CD8-positive, alpha-beta memory T cell (primary cell): ENCODE measurements at places on chromosomes 6 and 20.

- no peak for DNase-seq
Observed at GRCh38 chr6:71533939-71534379, 245.3 kb downstream of the OGFRL1 start.

DNA sequence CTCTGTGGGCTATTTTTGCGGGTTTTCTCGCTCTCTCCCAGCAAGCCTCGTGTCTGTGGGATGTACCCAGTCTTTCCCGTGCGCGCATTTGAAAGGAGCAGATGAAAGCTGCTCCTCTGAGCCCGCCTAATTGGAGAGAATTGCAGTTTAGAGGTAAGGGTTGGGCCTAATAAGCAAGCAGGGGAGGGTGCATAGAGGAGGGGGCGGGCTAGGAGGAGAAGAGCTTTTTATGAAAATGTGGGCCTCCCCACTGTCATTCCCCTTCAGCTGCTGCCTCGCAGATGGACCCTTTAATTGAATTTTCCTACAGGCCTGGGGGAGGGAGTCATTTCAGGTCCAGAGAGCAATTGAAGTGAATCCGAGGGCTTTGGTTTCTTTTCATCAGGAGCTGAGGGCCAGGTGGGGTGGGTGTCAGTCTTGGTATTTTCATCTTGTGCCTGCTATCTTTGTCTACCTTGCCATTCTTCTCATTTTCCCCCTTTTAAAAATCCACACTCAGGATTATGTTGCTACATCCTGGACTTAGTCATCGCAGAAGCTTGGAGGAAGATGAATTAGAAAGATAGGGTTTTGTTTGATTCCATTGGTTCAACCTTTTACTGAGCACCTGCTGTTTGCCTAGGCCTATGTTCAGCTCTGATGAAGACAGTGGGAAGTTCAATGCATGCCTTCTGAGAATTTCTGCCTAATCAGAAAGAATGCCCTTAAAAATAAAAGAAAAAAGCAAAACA is 423.4 kb downstream of the CD83 start:
- DNase-seq = no peak

DNA sequence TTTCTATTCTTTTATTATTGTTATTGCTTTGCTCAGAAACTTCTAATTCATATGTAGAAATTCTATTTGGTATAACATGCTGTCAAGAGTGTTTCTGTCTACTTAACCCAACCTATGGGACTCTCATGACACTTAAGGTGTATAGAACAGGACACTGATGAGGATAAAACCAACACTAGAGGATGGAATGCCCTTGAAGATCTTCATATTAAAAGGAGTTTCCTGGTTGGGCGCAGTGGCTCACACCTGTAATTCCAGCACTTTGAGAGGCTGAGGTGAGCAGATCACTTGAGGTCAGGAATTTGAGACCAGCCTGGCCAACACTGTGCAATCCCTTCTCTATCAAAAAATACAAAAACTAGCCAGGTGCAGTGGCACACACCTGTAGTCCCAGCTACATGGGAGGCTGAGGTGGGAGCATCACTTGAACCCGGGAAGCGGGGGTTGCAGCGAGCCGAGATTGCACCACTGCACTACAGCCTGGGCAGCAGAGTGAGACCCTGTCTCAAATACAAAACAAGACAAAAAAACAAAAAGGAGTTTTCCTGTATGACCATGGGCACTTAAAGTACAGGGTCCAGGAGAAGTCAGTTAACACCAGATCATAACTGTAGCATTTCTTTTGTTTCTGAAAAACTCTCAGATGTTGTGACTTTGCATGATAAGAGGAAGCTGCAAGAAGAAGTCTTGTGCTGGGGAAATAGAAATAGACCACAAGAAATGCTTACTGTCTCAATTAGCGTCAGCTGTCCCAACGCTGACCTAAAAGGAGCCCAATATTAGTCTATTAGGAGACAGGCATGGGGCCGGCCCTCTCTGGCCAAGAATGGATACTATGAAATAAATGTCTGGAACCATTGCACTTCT is 38.9 kb upstream of the CD2AP start:
- DNase-seq = no peak

- no peak for DNase-seq
Observed at GRCh38 chr6:112241820-112242429, 12.4 kb downstream of the LAMA4 start.

DNA sequence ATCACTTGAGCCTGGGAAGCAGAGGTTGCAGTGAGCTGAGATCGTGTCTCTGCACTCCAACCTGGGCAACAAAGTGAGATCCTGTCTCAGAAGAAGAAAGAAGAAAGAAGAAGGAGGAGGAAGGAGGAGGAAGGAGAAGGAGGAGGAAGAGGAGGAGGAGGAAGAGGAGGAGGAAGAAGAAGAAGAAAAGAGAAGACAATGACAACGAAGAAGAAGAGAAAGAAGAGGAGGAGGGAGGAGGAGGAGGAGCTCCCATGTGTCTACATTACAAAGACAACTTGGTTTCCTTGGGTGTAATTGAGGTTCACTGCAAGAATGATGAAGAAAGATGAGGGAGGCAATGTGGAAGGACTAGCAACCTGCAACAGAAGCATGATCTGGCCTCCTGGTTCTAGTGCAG is 21.3 kb upstream of the CEP85L start:
- no peak for DNase-seq

DNA sequence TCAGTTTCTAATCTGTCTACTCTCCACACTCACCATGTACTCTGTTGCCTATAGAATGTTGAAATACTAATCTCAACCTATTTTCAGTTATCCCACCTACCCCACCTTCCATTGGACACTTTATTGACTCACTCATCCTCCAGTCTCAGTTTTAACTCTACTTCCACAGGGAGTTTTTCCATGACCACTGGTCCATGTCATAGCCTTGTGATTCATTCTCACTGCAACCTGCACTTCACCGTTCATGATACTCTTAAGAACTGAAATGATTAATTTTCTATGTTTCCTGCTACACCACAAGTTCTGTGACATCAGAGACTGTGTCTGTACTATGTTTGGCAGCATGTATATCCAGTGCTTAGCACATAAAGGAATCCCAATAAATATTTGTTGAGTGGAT is 122.8 kb upstream of the HSF2 start:
- DNase-seq = no peak

GRCh38 chr6:22575190-22575589 is 5.8 kb downstream of the HDGFL1 start:
- no peak for DNase-seq

- no peak for DNase-seq
Observed at GRCh38 chr6:38552121-38552520, 87.6 kb downstream of the BTBD9 start.

GRCh38 chr6:142953373-142954273 is 8.6 kb upstream of the HIVEP2 start:
- no peak for DNase-seq

GRCh38 chr6:36907781-36908180 is 22.0 kb downstream of the C6orf89 start:
- DNase-seq = no peak

GRCh38 chr20:8648466-8648865 is 420.4 kb upstream of the PLCB4 start:
- no peak for DNase-seq

DNA sequence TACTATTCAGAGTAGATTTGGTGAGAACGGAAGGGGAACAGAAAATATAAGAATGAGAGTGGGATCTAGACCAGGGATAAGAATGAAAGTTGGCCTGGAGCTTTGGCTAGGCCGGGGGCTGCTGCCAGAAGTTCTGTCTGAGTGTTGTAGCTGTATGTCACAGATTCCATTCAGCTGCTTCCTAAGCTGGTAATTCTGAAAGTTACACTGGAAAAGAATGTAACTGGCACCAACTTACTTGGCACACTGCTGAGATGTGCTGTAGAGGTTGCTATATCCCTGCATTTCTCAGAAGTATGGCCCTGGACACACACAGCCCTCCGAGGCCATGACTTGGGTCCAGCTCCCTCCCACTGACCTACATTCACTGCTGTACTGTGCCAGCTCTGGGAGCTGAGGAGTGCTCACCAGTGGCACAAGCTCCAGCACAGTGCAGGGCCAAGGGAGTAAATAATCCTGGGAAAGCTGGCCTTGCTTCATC is 25.8 kb upstream of the TMEM217 start:
- DNase-seq = no peak

- DNase-seq = no peak
Observed at GRCh38 chr6:7765575-7766325, 39.9 kb downstream of the BMP6 start.

DNA sequence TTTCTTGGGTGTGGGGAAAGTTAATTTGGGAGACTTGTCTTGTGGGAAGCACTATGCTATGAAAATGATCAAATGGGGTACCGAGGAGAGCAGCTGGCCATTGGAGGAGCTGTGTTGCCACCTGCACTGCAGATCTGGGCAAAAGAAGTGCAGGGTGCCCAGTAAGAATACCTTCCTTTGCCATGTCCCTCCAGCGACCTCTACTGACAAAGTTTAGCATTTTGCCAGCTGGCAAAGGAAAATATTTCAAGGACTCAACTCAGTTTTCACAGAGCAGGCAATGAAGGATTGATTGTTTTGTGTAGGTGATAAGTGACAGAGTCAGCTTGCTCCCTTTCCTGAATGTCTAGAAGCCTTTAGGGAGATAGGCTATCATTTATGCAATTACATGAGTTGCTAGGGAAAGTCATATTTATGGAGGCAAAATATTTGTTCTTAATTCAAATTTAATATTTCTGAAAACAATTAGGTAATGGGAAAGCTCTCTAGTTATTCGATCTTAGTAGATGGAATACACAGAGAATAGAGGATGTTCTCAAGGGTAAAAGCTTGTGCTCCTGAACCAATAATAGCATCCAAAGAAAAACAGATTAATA is 118.4 kb downstream of the FARS2 start:
- DNase-seq = no peak

- peak; percentile 53 for DNase-seq
Observed at GRCh38 chr20:5719861-5720403, 30.3 kb upstream of the SHLD1 start.

- no peak for DNase-seq
Observed at GRCh38 chr6:109052852-109053251, 41.8 kb downstream of the SESN1 start.

- no peak for DNase-seq
Observed at GRCh38 chr6:19536838-19537237, 300.3 kb upstream of the ID4 start.

DNA sequence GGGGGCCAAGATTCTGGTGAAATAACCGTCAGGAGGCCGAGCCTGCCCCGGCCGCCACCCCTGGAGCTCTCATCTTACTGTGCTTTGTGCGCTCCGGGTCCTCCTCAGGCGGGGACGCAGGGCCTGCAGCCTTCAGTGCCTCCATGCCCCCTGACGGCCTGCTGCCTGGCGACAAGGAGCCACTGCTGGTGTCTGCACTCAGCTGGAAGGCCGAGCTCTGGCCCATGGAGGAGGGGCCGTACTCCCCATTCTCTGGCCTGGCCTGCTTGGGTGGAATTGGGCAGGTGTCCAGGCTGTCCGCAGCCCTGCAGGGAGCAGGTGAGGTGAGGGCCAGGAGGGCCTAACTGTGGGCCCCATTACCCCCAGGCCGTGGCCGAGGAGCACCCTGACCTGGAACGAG is 5.3 kb downstream of the ZNF512B start:
- peak; percentile 38 for DNase-seq

DNA sequence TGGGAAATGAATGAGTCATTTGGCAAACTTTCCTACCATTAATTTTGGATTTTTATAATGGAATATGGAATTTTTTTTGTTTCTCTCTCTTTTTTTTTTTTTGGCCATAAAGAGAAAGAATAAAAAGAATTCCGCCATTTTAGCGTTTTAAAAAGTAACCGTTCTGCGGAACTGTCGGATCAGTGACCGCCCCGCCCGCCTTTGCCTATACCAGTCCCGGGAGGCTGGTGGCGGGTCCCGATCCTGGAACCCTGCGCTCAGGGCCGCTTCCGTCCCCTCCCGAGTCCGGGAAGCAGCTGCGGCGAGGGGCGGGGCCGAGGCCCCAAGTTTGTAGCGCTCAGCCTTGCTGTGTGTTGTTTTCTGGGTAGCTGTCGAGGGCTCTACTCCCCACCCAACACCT is 609 bp downstream of the L3MBTL1 start:
- no peak for DNase-seq

GRCh38 chr6:147468634-147469033 is 39.9 kb upstream of the SAMD5 start:
- DNase-seq = no peak

GRCh38 chr6:6856538-6857523 is 250.9 kb upstream of the RREB1 start:
- no peak for DNase-seq

GRCh38 chr6:16543521-16543920 is 217.7 kb downstream of the ATXN1 start:
- no peak for DNase-seq

- no peak for DNase-seq
Observed at GRCh38 chr20:32476684-32477593, 108.2 kb downstream of the NOL4L start.

DNA sequence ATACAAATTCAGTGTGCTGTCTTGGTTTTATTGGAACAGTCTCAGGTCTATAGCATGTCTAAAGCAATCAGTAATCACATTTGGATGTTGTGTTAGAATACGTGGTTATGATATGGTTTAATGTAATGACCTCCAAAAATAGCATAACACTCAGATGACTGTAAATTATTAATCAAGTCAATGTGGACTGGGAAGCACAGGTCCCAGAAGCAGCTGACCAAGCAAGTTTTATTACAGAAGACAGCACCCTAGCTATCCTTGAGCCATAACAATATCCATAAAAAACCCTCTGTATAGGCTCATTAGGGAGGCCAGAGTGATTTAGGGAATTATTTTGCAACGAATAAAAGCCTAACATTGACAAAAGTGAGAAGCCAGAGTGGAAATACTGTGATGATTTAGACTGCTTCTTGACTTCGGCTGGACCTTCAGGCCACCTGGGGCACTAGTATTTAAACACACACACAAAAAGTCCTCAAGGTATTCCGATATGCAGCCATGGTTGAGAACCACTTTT is 66.9 kb downstream of the RSPH3 start:
- no peak for DNase-seq

GRCh38 chr6:157659536-157660271 is 163.3 kb upstream of the SNX9 start:
- no peak for DNase-seq

GRCh38 chr6:364609-365540 is 26.7 kb upstream of the IRF4 start:
- DNase-seq = no peak

GRCh38 chr6:144360401-144360800 is 75.3 kb downstream of the UTRN start:
- DNase-seq = no peak

DNA sequence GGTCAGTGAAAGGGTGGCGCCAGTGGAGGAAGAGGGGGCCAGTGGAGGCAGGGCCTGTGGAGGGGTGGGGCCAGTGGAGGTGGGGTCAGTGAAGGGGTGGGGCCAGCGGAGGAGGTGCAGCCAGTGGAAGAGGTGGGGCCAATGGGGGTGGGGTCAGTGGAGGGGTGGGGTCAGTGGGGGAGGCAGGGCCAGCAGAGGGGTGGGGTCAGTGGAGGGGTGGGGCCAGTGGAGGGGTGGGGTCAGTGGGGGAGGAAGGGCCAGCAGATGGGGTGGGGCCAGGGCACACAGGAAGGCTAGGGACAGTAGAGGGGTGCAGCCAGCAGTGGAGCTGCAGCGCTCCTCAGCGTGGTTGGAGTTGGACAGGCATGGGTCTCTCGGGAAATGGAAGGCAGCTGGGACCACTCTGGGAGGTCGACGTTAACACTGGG is 18.7 kb downstream of the ADRM1 start:
- DNase-seq = no peak
